Mesothelial cell of epicardium (in vitro differentiated cells): ENCODE measurements at places on chromosomes 4 and X. TPM values are rescaled to one million over a fixed set of nuclear protein-coding genes. Genes with fewer than 3 reads are reported as not detected.

Gene SSX2
- total RNA-seq, result not detected in 3 replicates

DNA sequence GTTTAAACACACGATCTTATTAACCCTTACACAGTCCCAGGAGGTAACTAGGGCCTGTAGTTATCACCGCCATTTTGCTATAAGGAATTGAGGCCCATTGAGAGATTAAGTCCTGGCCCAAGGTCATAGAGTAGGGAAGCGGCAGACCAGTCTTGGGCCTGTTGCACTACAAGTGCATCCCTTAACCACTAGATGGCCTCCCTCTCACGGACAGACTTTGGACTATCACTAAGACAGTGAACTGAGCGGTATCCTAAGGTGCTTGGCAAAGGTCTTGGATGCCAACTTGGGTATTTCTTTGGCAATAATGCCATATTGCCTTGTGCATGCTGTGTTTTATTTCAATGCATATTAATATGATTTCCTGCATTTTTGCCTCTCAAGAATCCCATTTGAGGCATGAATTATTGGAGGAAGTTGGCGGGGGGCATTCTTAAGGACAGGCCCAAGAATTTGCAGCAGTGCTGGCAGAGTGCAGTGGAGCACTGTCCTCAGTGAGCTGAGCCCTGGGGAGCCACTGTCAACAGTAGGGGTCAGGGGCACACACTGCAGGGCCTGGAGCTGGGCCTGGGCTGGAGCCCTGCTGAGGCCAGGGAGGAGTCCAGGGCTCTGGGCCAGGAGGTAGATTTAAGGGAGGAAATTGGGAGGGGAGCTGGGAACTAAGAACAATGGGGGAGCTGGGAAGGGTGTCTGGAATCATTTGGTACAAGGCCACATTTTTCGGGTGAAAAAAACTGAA, 147.4 kb downstream of the SMIM20 start:
- peaks cover 13% of the 10 kb centered on the region for H3K27me3 ChIP-seq
- DNase-seq, result no peak
- H3K27ac ChIP-seq, result no peak overlapping the region

DNA sequence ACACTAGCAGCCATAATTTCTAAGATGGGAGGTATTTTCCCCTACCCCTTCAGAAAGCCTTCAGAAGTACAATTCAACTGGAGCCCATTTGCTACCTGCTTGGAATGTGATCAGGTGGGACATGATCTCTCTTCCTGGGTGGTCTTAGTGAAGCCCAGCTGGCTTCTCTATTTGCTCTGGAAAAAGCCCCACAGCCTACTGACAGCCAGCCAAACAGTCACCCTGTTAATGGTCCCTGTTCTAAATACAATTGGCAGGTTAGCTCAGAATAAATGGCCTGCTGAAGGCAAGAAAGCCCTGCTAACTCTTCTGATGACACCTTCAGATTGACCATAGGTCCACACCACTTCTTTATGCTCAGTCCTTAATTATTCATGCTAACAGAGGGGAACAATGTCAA, 39.9 kb downstream of the HS6ST2 start:
- H3K4me3 ChIP-seq, result no peak overlapping the region
- H3K27me3 ChIP-seq, result no peaks in the 10 kb centered on the region
- no peak for DNase-seq
- H3K4me1 ChIP-seq, result peaks cover 6% of the 10 kb centered on the region

Gene TLR10
- not detected in 3 replicates for total RNA-seq

GRCh38 chr4:58833126-58833525, 1722.9 kb upstream of the IGFBP7 start:
- H3K4me1 ChIP-seq, result peaks cover 15% of the 10 kb centered on the region
- H3K36me3 ChIP-seq, result peaks cover 2% of the 10 kb centered on the region
- no peak overlapping the region for H3K4me3 ChIP-seq
- peak overlapping the region; percentile 26 for H3K27ac ChIP-seq

DNA sequence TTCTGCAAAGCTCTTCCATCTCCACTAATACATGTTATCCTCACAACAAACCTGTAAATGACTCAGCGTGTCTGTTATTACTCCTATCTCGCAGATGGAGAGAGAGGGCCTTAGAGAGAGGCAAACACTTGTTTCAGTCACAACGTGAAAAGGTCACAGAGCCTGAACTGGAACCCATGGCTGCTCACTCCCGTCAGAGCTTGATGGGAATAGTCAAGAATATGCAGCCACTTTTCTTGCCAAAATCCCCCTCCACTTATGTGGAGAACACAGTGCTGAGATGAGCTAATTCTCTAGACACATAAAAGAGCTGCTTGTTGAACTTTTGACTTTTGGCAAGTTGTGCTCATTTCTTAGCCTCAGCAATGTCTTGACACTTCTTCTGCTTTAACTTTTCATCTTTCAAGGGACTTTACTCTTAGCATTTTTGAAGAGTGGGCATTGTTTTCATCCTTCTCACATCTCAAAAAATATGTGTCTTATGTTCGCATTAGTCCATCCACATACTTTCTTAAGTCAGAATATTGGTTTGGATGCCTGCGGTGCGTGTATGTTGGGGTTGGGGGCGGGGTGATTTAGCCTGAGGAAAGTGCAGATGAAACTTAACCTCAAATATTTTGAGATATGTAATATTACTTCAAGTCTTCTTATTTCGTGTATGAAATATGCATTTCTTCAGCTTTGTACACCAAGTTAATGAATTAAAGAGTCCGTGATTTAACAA, 69.2 kb downstream of the SYNPO2 start:
- no peak overlapping the region for H3K4me3 ChIP-seq
- peaks cover 51% of the 10 kb centered on the region for H3K4me1 ChIP-seq
- no peaks in the 10 kb centered on the region for H3K36me3 ChIP-seq
- DNase-seq, result no peak

DNA sequence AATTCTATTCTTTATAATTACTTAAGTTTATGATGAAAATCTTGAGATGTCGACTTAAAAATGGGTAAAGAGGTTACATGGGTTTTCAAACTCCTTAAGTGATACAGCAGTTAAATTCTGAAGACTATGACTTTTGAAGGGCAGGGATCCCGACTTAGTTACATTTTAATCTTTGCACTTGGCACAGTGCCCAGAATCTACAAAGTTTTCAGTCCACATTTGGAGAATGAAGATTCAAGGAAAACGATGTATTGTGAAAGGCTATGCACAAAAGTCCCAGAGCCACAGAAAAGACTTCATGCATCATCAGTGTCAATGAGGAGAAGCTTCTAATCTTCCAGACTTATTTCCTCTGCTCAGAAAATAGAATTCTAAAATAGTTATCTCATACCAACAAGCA, 36.3 kb upstream of the GRPR start:
- H3K4me1 ChIP-seq, result peaks cover 27% of the 10 kb centered on the region
- H3K27ac ChIP-seq, result peak overlapping the region; percentile 43
- H3K4me3 ChIP-seq, result no peak overlapping the region
- DNase-seq, result no peak

DNA sequence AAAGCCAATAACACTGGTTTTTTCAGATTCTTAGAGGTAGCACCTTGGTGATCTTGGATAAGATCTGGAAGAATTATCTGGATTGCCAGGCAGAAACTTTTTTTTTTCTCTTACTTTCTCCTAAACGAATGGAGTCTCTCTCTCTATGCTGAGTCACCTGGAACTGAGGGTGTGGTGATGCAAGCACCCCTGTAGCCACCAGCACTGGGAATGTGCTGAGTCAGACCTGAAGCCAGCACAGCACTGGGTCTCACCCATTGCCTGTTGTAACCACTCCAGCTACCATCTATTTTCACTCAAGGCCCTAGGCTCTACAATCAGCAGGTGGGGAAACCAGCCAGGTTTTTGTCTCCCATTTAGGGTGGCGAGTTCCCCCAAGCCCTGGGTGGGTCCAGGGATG, 923.8 kb downstream of the RAPGEF2 start:
- H3K27ac ChIP-seq, result no peak overlapping the region
- DNase-seq, result no peak

DNA sequence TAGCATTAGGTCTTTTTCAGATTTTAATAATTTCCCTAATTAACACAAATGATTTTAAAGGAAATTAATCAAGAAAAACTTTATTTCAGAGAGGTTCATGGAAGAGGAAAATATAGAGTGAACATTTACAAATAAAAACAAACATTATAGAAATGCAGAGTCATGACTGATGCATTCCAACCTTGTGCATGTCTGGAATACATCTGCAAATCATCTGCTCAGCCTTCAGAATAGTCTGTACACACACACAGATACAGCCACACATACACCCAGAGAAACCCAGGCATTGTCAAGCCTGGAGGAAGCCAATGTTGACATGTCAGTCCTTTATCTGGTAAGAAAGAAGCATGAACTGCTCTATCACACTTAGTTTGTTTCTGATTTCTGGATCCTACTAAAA, 61.3 kb upstream of the NFKB1 start:
- no peak overlapping the region for H3K4me3 ChIP-seq
- peak overlapping the region; percentile 95 for H3K27ac ChIP-seq
- H3K4me1 ChIP-seq, result peaks cover 23% of the 10 kb centered on the region
- no peaks in the 10 kb centered on the region for H3K27me3 ChIP-seq
- peaks cover 2% of the 10 kb centered on the region for H3K36me3 ChIP-seq

DNA sequence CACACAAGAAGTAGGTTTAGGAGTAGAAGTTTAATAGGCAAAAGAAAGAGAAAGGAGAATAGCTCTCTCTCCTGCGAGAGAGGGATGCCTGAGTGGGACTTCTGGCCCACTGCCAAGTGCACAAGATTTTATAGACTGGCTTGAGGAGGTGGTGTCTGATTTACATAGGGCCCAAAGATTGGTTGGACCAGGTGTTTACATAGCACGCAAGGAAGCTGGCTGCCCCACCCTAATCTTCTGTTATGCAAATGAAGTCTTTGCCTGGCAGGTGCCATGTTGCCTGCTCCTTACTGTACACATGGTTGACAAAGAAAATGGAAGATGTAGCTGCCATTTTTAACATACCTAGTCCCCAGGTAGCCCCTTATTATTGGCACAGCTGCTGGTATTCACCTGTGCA, 170.8 kb upstream of the GATB start:
- DNase-seq, result no peak
- H3K27me3 ChIP-seq, result no peaks in the 10 kb centered on the region
- H3K27ac ChIP-seq, result no peak overlapping the region
- H3K4me3 ChIP-seq, result no peak overlapping the region
- peaks cover 3% of the 10 kb centered on the region for H3K4me1 ChIP-seq
- no peaks in the 10 kb centered on the region for H3K36me3 ChIP-seq

- DNase-seq, result no peak
- H3K27me3 ChIP-seq, result peaks cover 87% of the 10 kb centered on the region
- H3K4me1 ChIP-seq, result no peaks in the 10 kb centered on the region
- no peaks in the 10 kb centered on the region for H3K36me3 ChIP-seq
Measured at GRCh38 chr4:6467600-6467999, 4.8 kb downstream of the PPP2R2C start.

DNA sequence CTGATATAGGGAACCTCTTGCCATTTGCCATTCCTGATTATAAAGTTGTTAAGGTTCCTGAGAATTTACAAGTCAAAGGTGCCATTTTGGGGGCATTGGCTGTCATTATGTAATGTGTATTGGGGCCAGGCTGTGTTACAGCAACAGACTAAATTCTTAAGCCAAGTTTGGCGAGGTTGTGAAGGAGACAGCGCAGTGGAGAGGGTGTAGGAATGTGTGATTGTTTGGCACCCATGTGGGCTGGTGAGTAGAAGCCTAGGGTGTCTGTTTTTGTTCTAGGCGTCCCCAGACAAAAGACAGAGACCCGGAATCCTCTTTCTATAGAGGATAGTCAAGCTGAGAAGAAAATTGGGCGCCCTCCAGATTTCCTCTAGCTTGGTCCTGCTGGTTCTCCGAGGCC, 2535.3 kb downstream of the PCDH7 start:
- no peaks in the 10 kb centered on the region for H3K36me3 ChIP-seq
- no peak overlapping the region for H3K4me3 ChIP-seq
- no peak overlapping the region for H3K27ac ChIP-seq
- no peaks in the 10 kb centered on the region for H3K27me3 ChIP-seq

GRCh38 chr4:8541981-8542715, 38.0 kb upstream of the GPR78 start:
- no peaks in the 10 kb centered on the region for H3K27me3 ChIP-seq
- no peak overlapping the region for H3K27ac ChIP-seq
- DNase-seq, result no peak
- H3K4me1 ChIP-seq, result peaks cover 20% of the 10 kb centered on the region
- H3K36me3 ChIP-seq, result no peaks in the 10 kb centered on the region

Gene ARSJ
- total RNA-seq, result 3.1 to 3.8 TPM (median 3.3 TPM) in 3 replicates

DNA sequence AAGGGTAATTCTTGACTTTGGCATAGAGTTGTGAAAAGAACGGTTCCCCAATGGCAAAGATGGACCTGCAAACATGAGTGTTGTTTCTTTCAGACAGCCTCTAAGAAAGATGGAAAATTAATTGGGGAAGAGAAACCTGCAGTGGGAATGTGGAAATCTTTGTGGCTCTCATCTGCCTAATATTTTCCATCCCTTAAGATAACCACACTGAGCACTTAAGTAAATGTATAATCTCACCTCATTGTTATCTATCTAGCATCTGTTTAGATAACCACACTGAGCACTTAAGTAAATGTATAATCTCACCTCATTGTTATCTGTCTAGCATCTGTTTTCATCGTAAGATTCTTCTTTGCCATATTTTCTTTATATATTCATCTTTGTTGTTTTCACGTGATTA, 149.3 kb downstream of the NWD2 start:
- H3K36me3 ChIP-seq, result no peaks in the 10 kb centered on the region
- no peak overlapping the region for H3K4me3 ChIP-seq

Gene SSX4B
- total RNA-seq, result not detected in 3 replicates

DNA sequence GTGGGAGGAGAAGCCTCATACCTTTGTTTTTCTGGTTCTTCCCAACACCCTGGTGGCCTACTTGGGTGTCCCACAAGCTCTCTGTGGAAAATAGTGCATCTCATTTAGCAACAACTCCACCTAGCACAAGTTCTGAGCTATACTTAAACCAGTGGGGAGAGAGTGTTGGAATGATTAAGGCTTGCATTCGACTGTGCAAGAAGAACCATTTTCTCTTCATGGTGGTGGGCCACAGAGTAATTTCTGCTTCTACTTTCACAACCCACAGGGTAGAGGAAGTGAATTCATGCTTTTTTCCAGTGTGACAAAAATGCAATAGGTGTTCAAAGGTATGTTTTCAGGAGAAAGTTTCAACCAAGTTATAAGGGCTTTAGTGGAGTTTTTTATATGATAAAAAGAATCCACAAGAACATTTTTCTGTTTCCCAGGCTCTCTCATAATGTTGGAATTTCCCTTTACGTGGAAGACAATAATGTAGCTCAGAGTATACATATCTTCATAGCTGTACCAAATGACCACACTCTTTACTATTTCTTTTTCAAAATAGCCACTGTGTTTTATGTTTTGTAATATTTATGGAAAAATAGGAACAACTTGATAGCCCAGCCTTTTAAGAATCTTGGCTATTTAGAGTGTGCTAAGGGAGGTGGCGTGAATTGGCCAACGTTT, 80.3 kb upstream of the HHIP start:
- H3K4me3 ChIP-seq, result no peak overlapping the region
- H3K36me3 ChIP-seq, result no peaks in the 10 kb centered on the region
- no peak for DNase-seq
- no peaks in the 10 kb centered on the region for H3K27me3 ChIP-seq
- H3K4me1 ChIP-seq, result peaks cover 12% of the 10 kb centered on the region
- no peak overlapping the region for H3K27ac ChIP-seq

DNA sequence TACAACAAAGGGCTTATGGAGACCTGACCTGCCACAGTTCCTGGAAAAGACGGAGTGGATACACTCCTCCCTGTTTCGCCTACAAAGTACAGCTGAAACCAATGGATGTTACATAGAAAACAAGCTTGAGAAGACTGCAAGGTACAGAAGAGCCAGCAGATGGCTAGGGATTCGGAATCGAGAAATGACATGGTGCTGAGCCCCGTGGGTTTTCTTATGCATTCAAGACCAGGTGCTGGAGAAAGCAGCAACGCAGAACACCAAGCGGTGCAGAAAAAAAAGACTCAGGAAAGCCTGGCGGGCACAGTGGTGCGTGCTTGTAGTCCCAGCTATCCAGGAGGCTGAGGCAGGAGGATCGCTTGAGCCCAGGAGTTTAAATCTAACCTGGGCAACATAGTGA, 13.8 kb downstream of the TIMM17B start:
- H3K27ac ChIP-seq, result no peak overlapping the region
- H3K4me1 ChIP-seq, result no peaks in the 10 kb centered on the region
- H3K4me3 ChIP-seq, result no peak overlapping the region
- no peaks in the 10 kb centered on the region for H3K36me3 ChIP-seq

Gene PABPC5
- 6.8 to 8.4 TPM (median 7.4 TPM) in 3 replicates for total RNA-seq
